AG04450 (cell line): ENCODE measurements at places on chromosomes 1 and 21.

DNA sequence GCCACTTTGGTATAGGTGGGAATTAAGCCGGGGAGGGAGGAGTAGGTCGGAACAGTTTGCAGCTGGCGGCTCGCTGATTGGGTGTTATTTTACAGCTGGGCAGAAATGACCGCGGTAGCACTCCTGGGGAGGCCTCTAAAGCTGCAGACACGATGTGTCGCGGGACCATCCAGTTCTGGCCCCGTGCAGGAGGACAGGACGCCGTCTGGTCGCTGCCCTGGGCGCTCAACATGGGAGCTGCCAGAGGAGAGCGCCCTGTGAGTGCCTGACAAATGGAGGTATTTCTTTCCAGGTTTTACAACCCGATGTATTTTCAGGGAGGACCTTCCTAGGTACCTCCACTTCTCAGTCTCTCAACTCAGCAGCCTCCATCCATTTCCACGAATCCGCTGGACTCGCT is 46.2 kb downstream of the CDC7 start:
- no peak for DNase-seq

- no peak for DNase-seq
These were observed 49.0 kb downstream of the CLDN17 start for GRCh38 chr21:30117631-30118030.

- no peak for DNase-seq
These were observed 456.4 kb upstream of the DEPDC1 start for GRCh38 chr1:68953311-68953710.

- DNase-seq = no peak
These were observed 34.5 kb upstream of the C21orf91 start for GRCh38 chr21:17853393-17854275.

- no peak for DNase-seq
These were observed 33.6 kb downstream of the LGR6 start for GRCh38 chr1:202227053-202227672.

DNA sequence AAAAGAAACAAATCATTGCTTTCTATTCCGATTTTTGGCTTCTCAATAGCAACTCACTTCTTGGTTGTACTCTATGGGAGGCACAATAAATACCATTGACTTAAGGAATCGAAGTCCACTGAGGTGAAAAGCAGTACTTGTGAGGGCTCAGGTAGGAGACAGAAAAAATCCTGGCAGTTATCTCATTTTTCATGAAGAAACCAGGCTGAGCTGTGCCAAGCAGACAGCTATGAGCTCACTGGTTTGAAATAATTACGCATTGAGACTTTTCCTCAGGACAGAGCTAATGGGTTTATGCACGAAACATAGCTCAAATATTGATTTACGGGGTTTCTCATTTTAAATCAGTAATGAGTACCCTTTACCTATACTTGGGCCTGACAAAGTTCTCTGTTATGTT is 18.5 kb downstream of the COLGALT2 start:
- no peak for DNase-seq

GRCh38 chr1:168050307-168050706 is 86.4 kb downstream of the GPR161 start:
- DNase-seq = no peak

DNA sequence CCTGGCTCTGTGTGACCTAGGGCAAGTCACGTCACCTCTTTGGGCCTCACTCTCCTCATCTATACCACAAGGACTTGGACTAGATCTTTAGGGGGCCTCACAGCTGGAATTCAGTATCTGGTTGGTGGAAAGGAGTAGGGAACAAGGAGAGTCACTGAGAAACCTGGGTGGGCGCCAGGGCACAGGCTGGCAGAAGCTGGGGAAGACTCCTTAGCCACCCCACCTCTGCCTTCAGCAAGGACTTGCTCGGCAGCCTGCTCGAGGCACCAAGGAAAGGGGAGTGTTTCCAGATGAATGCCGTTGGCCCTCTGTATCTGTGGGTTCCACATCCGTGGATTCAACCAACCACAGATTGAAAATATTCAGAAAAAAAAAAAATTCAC is 1.2 kb upstream of the OPTC start:
- DNase-seq = no peak
